ENCODE measurements at places on chromosomes 4 and X.

- DNase-seq: no peak
Measured at GRCh38 chrX:29090811-29091210, 503.6 kb downstream of the IL1RAPL1 start.

DNA sequence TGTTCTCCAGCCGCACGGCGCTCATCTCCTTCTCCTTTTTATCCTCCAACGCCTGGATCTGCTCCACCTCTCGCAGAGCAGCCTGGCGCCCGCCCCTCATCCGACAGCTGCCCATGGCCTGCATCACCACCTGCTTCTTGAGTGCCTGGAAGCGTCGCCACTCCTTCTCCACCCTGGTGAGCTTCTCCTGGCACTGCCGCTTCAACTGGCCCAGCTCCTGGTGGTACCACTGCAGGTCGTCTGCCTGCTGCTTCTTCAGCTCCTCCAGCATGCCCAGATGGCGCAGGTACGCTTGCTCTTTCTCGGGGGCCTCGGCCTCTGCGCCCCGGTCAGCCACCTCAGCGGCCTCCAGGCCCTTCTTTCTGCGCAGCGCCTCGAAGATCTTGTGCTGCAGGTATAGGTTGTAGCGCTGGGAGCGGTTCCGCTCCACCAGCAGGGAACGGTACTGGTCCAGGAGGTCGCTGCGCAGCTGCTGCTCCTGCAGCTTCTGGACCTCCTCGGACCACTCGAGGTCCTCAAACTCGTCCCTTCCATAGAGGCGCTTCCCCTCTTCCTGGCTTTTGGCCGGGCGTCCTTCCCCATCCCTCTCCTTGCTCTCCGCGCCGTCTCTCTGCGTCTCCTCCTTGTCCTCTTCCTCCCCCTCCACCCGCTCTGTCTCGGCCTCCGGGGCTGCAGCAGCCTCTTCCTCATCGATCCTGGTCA lies 1.2 kb upstream of the TADA2B start:
- DNase-seq: no peak

GRCh38 chr4:18954538-18954937 lies 933.0 kb upstream of the LCORL start:
- DNase-seq: no peak

DNA sequence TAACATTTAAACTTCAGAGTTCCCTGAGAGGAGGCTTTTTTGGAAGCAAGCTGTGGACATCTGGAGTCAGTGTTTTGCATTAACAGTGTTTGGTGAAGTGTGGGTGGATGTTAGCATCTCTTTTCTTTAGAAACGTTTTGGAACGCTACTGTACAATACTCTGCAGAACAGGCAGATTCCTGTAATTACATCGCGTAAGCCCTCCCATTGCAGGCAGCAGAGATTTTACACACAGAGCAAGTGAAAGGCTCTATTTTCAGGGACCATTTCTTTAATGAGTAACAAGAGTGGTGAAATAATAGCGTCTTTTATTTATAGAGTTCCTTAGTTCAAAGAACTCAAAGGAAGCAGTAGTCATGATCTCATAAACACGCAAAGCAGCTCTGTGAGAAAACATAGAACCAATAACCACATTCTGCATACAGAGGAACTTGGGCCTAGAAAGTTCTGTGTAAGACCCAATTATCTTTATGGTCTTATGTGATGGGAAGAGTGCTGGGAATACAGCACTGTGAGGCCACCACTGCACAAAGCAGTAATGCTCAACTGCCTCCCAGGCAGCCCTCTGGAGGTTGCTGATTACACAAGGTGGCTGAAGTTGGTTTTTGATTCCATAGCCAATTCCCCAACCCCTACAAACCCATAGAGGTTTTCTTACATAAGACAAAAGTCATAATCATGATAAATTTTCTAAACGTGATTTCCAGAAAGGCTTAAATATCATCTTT lies 298.7 kb upstream of the EPHA5 start:
- no peak for DNase-seq

DNA sequence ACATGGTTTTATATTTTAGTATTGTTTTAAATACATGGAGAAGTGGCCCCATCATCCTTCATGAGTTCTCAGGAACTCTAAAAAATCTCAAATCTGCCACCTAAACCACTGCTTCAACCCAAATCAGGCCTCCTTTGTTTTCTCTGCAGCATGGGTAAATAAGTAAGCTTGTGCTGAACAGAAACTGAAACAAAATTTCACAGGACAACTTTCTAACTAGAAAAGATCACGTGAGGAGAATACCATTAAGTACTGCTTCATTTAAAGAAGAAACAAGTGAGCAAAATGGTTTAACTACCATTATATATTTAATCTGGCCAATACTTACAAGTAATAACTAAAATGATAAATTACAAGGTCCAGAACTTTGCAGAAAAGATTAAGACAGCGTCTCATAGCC lies 2.5 kb downstream of the ARAP2 start:
- no peak for DNase-seq

- peak; percentile 42 for DNase-seq
Measured at GRCh38 chrX:124388562-124388961, 42.2 kb downstream of the SH2D1A start.

- no peak for DNase-seq
Measured at GRCh38 chr4:47615385-47615784, 130.3 kb downstream of the ATP10D start.

DNA sequence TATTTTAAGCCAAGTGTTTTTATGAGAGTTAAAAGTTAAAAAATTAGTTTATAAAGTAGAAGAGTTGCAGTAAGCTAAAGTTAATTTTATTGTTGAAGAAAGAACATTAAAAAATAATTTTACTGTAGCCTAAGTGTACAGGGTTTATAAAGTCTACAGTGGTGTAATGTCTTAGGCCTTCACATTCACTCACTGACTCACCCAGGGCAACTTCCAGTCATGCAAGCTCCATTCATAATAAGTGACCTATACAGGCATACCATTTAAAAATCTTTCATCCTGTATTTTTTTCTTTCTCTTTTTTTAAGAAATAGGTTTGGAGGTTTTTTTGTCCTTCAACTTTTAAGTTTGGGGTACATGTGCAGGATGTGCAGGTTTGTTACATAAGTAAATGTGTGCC lies 87.9 kb upstream of the NR3C2 start:
- no peak for DNase-seq
